ENCODE measurements at places on chromosomes 4 and X.

GRCh38 chr4:81449015-81449414 lies 22.7 kb downstream of the RASGEF1B start:
- no peak for DNase-seq

DNA sequence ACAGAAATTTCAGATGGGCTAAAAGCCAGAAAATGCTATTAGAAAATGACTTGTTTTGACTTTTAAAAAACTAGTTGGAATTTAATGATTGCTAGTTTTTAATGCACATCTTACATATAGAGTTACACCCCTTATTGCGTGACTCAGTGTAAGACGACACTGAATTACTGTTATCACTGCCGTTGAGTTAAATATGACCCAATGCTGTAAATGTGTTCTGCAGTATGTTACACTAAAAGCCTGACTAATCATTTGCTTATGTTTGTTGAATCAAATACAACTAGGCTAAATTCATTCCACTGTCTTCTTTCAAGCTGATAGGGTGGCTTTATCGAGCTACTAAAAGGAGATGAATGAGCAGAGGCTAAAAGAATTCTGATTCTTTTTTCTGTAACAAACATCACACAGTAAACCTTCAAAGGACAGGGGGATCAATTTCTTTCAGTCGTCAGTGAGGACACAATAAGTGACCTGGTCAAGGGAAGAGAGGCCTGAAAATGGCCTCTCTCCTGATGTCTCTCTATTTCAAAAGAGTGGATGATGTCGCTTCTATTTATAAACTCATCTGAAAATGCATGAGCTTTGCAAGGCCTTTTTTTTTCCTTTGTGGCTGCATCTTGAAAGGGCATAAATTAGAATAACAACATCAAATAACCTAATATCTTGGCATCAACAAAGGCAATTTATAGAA lies 142.2 kb upstream of the KCNIP4 start:
- DNase-seq, result no peak

- DNase-seq, result no peak
Measured at GRCh38 chr4:79827283-79827682, 245.7 kb downstream of the ANTXR2 start.

DNA sequence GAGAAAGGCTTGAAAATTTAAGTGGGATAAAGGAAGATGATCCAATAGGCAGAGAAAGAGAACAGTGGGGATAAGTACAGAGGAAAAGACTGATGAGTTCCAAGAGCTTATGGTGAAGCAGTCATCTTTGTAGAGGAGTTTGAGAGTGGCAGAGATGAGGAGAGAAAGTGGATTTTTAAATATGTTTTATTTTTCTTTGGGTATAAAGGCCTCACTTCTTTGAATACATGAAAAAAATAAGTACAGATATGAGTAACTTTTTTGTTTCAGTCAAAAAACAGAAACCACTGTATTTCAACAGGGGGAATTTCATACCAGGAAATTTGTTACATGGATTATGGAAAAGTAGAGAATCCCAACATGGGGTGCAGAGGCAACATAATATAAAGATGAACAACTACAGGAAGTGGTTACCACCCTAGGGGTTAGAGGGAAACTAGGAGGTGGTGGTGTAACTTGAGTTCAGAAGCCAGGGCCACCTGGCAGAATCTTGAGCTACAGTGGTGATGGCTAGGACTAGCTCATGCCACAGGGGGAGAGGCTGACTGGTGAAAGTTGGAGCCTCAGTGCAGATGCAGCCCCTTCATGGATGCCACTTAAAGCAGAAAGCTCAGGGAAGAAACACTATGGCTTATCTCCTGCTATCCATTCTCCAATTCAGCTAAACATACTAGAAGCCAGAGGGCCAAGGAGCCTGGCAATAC lies 3.4 kb upstream of the CYBB start:
- no peak for DNase-seq

Measured in stimulated activated CD4-positive, alpha-beta T cell treated with anti-CD3 and anti-CD28 coated beads, Interleukin-2, amount 100 ng/mL, for 4 hours (primary cell).